Fibroblast of skin of right quadriceps (primary cell): ENCODE measurements at places on chromosomes 4 and X.

DNA sequence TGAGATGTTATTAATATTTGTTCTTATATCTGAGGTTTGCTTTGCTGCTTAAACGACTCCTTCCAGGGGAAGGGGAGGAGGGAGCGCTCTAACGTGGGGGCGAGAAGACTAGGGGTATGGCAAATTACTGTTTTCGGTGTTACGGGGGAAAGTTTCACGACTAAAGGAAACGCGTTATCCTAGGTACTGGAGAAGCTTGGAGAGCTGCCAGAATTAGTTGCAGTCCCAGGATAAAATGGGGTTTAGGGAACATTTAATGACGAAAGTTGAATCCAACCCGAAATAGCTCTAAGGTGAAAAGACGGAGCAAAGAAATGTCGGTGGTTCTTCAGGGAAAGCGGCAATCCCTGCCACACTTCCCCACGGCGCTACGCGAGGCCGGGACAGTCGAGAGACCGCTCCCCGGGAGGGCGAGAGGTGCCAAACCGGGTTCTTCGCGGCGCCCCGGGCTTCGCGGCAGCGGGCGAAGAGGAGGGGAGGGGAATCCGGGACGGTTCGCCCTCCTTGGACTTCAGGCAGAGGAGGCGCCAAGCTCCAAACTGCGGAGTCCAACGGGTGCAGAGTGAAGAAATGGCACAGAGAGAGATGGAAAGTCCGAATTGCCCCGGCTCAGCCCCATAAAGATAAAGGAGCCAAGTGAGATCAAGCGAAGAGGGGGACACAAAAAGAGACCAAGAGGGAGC is 724 bp downstream of the THOC2 start:
- peak; percentile 7 for DNase-seq

DNA sequence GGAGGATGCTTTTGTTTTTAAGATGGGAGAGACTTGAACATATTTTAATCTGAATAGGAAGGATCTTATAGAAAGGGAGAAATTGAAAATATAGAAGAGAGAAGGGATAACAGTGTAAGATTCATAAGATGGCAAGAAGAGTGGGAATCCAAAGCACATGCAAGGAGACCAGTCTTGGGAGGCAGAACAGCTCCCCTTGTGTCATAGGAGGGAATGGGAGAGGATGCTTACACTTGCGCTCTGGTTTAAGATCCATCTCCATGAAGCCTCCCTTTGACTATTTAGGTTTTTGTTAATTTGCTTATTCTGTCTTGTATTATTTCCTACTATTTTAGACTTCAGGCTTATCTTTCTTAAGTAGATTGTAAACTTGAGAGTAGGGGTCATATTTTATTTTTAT is 42.7 kb downstream of the KIF4A start:
- DNase-seq: no peak

- DNase-seq: no peak
Observed at GRCh38 chr4:100525686-100526085, 7.9 kb upstream of the EMCN start.

GRCh38 chr4:83510442-83510841 is 25.5 kb upstream of the GPAT3 start:
- DNase-seq: no peak

DNA sequence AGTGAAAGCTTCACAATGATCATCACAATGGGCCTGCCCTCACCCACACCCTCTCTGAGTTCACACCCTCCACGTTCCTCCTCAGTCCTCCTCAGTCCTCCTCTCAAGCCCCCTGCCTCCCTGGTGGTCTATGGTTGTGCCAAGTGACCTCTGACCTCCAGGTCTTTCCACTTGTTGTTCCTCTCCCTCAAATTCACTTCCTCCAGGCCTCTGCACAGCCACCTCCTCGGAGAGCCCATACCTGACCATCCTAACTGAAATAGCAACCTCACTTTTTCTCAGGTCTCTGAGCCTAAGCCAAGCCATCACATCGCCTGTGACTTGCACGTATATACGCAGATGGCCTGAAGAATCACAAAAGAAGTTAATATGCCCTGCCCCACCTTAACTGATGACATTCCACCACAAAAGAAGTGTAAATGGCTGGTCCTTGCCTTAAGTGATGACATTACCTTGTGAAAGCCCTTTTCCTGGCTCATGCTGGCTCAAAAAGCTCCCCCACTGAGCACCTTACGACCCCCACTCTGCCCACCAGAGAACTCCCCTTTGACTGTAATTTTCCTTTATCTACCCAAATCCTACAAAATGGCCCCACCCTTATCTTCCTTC is 293.4 kb upstream of the TENM3 start:
- DNase-seq: no peak

GRCh38 chr4:158015241-158015640 is 157.6 kb downstream of the GASK1B start:
- peak; percentile 46 for DNase-seq

DNA sequence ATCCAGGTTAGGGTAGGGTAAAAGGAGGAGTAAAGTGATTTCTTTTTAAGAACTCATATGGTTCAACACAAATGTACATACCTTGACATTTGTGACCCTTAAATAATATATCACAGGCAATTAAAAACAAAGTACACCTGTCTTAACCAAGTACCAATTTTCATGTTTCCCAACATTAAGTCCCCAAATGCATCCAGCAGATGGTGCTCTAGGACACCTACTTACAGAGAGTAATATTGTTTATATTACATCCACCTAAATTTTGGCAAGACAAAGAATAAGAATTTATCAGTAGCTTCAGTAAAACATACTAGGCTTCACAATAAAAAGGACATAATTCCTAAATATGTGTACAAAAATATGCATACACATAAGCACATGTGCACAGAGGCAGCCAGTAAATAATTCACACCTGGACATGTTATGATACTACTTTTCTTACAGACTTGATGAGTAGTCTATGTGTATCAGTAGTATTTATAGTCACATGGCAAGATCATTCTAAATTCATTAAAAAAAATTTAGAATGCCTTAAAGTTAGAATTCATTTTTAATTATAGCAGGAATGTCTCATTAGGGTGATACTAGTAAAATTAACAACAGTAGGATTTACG is 219.7 kb downstream of the DCLK2 start:
- peak; percentile 59 for DNase-seq

DNA sequence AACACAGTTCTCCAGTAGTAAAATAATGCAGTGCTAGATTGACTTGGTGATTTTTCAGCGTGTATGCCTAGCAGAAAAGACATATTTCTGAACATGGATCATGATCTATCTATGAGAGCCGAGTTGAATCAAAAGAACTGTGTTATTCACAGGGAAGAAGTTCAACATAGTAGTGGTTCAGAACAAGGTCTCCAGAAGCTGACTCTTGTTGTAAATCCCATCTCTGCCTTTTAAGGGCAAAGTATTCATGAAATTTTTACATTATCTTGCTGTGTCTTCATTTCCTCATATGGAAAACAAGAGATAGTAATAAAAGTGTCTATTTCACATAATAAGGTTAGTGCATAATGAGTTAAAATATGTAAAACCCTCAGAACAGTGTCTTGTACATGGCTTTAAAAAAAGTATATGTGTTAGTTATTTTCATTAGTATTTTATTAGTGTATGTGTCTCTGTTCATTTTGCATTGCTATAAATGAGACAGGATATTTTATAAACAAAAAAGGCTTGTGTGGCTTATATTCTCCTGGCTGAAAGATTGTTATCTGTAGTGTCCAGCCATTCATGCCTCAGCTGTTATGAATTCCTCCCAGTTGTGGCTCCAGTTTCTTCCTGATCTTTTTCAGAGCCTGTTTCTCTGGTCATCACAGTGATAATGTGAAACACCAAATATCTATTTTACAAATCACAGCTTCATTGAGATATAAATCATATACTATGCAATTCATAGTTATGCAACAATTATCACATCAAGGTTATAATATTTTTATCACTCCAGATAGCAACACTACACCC is 1351.2 kb downstream of the STIM2 start:
- DNase-seq: peak; percentile 42

DNA sequence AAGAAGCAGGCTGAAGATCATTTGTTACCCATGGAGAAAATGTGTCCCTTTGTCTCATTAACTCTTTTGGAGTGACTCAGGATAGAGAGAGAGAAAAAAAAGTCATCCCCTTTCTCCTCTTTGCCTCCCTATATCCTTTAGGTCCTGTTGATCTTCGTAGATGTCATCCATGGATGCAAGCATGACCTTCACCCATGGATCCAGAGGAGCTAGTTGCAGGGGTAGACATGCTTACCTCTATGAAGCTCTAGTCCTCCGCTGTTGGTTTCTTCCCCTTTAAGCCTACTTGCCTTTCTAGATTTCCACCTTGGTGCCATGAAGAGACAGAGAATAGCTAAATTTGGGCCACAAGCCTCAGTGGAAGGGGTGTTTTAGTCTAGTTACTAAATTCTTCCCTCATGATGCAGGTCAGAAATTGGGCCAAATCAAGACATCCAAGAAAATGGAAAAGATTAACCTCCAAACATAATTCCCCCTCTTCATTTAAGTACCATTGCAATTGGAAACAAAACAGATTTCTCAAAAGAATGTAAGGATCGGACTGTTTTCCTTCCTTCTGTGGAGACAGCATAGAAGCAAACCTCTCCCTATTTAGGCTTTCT is 178.4 kb downstream of the TECRL start:
- DNase-seq: peak; percentile 1

- no peak for DNase-seq
Observed at GRCh38 chr4:96173756-96174155, 333.9 kb downstream of the PDHA2 start.

GRCh38 chr4:3725936-3726870 is 40.0 kb upstream of the ADRA2C start:
- no peak for DNase-seq

- DNase-seq: no peak
Observed at GRCh38 chr4:145338568-145338967, 143.1 kb upstream of the SMAD1 start.

DNA sequence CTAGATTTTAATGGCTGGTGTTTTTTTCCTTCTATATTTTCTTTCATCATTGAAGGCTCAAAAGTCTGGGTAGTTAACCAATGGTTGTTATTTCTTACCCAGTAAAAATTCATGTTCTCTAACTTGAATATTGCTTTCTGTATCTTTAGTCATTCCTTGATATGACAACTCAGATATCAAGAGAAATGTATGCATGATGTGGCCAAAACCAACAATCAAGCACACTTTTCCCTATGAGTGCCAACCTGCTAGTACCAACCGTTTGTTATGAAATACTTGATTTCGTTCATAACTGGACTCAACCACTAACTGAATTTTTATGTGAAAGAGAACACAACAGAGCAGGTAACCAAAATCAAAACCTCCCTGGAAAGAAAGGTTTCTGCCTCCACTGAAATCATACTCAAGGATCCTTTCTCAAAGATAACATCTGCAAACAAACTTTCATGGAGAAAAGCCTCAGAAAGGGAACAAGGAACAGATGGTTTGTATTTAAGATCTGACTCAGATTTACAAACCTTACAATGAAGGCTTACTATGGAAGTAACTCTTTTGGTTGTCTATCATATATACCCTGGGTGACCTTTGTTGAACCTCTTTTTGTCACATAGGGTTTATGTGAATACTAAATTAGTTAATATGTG is 8.3 kb upstream of the VEGFC start:
- DNase-seq: peak; percentile 74

DNA sequence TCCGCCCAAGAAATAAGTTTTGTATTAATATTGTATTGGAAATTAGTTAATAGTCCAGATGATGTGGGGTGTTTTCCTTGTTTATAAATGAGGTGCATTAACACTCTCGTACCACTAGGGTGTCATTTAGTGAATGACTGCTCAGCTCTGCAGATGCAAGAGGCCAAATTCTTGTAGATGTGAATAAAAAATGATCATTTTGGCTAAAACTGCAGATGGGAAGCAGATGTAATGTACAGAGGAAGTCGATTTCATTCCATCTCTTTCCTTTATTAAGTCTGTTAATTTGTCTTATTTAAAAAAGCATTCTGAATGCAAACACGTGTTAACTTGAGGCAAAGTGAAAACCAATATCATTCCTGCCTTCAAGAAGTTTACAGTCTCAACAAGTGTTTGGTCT is 108.1 kb downstream of the DHX15 start:
- DNase-seq: peak; percentile 19

- no peak for DNase-seq
Observed at GRCh38 chrX:10242026-10242425, 85.3 kb downstream of the CLCN4 start.
